ENCODE measurements at places on chromosomes 12 and 14.

DNA sequence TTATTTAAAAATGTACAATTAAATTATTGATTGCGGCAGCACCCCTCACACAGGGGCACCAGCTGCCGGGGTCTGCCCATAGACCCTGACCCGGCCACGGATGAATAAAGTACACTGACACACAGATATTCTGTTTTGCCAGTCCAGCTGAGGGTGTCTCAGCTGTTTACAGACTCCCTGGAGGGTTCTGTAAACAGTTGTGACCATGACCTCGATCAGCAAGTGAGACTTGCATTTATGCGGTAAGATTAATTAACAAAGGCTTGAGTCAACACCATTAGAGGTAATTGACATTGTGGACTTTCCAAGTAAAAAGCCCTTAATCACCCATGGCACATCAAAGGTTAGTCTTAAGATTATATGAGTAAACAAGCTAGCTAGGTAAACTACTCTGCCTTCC lies 94.3 kb downstream of the FUT8 start:
- DNase-seq, result no peak

DNA sequence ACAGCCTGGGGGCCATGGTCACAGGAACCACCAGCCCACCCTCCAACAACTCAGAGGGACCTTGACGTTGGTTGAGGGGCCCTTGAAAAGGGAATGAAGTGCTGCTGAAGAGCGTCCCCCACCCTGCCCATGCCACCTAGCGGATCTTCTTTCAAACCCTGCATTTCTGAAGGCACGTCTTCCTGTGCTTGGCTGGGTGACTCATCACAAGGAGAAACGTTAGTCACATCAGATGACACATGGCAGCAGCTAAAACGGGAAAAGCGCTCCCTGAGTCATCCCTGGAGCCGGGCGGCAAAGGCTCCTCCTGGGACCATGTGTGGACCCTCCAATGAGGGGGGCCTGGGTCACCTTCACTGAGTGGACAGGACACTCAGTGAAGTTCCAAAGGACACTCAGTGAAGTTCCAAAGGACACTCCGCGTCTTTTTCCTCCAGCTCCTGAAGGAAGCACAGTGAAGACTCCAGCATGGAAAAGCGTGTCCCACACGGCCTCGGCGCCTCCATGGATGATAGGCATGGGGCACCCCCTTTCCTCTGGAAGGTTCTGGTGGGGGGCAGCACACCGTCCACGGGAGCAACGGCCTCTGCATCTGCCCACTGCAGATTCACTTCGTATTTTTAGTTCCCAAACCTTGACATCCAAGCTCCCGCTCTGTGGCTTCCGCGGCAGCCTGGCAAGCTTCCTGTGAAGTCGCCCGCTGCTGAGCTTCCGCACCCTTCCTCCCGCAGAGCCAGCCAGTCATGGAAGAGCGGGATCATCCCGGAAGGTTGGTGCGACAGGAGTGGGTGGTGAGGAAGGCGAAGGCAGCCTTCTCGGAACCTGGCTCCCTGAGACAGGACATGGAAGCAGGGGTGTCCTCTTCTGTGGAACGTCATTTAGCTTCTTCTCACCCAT lies 383.4 kb downstream of the VRK1 start:
- DNase-seq, result peak; percentile 94

- DNase-seq, result no peak
Observed at GRCh38 chr12:87778065-87778464, 251.1 kb downstream of the C12orf50 start.

- DNase-seq, result no peak
Observed at GRCh38 chr12:103745962-103746361, 95.1 kb downstream of the NT5DC3 start.

- DNase-seq, result peak; percentile 23
Observed at GRCh38 chr12:14239935-14240872, 125.3 kb upstream of the ATF7IP start.

- DNase-seq, result no peak
Observed at GRCh38 chr12:13148485-13148847, 45.0 kb upstream of the GSG1 start.

GRCh38 chr14:51666070-51666469 lies 14.4 kb downstream of the FRMD6 start:
- no peak for DNase-seq

DNA sequence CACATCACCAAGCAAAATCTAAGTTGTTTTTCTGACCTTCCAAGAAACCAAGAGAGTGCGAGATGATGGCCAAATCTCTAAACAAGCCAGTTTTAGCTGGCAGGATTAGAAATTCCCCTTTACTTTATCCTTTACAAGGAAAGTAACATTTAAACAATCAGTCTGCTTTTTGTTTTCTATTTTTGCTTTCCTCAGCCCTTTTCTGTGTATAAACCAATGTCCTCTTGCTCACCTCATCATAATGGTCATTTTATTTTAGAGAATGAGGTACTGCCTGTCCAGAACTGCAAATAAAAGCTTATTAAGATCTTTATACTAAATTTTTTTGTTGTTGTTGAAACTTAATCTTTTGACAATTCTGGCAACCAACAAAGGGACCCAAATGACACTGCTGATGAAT lies 442.4 kb upstream of the GARIN6 start:
- DNase-seq, result no peak

DNA sequence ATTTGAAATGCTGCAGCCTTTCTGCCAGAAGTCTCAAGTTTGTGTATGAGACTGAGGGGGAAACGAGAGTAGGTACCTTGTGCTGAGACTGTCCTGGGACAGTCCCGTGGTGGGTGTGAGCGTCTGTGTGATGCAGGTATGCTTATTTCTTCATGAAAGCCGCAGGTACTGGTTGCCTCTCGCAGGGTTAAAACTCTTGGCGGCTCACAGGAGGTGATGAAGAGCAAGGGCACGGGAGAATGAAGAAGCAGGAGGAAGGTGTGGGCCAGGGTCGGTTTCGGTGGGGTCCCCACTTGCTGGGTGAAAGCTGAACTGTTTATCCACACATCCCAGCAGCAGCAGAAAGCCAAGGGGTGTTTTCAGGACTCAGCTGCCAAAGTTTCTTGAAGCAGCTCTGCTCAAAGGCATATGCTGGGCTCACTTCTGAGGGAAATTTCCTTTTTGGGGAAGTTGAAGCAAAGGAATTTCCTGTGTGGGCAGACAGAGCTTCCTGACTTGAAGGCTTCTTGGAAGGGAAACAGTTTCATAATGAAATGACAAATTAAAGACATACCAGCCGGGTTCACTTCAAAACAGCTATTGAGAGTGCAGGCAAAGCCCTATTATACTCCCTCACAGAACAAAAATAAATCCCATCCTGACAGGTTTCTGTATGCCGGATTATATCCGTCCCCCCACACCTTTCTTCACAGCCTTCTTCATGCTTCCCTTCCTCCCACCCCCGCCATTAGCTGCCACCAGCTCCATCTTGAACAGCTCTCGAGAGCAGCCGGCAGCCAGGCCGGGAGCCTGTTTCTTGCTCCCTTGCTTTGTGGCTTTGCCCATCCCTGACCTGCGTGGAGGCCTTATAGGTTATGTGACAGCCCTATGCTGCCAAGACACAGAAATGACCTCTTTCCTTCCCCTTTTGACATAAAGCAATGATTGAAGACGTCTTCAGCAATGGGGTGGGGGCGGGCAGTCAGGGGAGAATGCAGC lies 116.6 kb downstream of the ETV6 start:
- DNase-seq, result peak; percentile 89

- DNase-seq, result no peak
Observed at GRCh38 chr14:69226178-69226577, 33.8 kb upstream of the GALNT16 start.

- DNase-seq, result peak; percentile 51
Observed at GRCh38 chr12:105935981-105936380, 202.8 kb downstream of the NUAK1 start.

GRCh38 chr12:119913536-119914330 lies 36.6 kb upstream of the CIT start:
- no peak for DNase-seq

GRCh38 chr12:22477894-22478287 lies 66.5 kb downstream of the C2CD5 start:
- peak; percentile 3 for DNase-seq
